ENCODE measurements at places on chromosomes 13 and 19.

DNA sequence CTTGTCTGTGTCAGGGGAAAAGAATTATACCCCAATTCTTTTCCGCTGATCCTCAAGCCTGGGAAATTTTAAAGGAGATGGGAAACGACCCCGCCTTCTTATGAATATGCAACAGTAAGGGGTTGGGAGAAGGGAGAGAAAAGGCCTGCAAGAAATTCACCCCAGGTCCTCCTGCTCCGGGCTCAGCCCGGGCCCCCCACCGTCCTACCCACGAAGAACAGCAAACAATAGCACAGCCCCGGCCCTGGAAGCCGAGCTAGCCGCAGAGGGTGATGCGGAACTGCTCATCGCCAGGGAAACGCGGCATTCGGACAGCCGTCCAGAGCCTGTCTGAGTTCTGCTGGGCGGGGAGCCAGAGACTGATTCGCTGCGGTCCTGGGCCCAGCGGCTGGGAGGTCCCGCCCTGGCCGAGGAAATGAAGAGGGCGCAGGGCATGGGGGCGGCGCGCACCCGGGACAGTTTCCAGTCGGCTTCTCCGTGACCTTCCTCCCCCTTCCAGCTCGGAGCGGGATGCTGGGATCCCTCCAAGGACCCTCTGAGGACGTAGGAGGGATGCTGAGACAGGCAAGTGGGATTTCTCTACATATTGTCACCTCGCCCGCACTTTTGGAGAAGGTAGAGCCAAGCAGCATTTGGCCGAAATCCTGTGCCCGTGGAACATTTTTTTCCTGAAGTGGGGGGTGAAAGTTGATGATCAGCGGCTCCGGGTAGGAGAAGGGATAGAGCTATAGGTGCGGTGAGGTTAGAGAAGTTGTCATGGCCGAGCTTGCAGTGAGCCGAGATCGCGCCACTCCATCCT lies 82.3 kb upstream of the C1QTNF9B start:
- peak; percentile 33 for DNase-seq

- peak; percentile 77 for DNase-seq
Observed at GRCh38 chr19:48330012-48330681, 4.8 kb downstream of the EMP3 start.

- DNase-seq: no peak
Observed at GRCh38 chr13:99412856-99413255, 88.4 kb upstream of the TM9SF2 start.

- no peak for DNase-seq
Observed at GRCh38 chr13:100230769-100231149, 141.9 kb downstream of the PCCA start.

GRCh38 chr13:53151336-53152056 lies 122.9 kb downstream of the OLFM4 start:
- peak; percentile 45 for DNase-seq

DNA sequence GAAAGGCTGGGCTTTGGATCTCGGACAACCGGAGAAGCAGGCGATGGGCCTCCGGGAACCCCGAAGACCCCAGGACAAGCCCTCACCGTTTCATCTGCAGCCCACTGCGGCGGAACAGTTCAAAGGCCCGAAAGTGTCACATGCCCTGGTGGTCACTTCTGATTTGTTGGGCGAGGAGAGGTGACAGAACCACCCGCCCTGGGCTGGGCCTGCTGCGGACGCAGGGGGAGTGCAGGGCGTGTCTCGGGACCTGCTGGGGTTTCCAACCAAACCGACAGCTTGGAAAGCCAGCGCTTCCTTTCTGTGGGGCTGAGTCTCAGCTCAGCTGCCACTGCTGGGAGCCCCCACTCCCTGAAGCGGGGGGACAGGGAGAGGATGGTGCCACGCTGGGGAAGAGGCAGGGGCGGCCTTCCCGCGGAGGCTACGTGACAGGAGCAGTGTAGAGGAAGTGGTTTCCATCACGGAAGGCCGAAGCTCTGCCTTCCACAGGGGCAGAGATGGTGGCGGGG lies 22.8 kb upstream of the ZBTB7A start:
- DNase-seq: peak; percentile 83

- no peak for DNase-seq
Observed at GRCh38 chr13:64723724-64724123, 2506.4 kb downstream of the PCDH9 start.

- no peak for DNase-seq
Observed at GRCh38 chr19:50877338-50877737, 4.1 kb downstream of the KLK2 start.

DNA sequence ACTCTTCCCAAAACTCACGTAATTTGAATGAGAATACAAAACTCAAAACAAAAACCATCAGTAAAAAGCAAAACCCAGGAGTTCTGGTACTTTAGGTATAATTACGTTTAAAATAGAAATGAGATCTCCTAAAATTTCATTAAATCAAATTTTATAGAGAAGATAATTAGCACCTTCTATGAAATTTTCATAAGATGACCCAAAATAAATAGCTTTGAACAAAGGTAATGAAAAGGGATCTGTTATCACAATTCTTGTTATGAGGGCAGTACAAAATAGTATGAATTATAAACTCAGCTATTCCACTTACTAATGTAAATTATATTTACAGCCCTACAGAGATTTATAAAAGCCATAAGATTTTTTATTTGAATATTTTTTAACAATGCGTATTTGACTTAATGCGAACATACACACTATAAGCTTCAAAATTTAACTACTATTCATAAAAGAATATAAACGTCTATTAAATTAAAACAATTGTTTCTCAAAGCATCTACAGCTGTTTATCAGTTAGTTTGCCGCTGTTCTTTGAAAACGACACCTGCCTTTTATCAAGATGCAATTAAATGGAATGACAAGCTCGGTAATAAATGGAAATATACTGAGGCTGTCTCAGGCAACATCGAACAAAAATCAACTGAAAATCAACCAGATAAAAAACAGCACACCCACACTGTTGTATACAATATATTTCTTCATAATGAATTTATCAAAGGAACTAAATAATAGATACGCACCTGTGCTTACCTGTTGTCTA lies 63.8 kb downstream of the KCNRG start:
- DNase-seq: no peak

DNA sequence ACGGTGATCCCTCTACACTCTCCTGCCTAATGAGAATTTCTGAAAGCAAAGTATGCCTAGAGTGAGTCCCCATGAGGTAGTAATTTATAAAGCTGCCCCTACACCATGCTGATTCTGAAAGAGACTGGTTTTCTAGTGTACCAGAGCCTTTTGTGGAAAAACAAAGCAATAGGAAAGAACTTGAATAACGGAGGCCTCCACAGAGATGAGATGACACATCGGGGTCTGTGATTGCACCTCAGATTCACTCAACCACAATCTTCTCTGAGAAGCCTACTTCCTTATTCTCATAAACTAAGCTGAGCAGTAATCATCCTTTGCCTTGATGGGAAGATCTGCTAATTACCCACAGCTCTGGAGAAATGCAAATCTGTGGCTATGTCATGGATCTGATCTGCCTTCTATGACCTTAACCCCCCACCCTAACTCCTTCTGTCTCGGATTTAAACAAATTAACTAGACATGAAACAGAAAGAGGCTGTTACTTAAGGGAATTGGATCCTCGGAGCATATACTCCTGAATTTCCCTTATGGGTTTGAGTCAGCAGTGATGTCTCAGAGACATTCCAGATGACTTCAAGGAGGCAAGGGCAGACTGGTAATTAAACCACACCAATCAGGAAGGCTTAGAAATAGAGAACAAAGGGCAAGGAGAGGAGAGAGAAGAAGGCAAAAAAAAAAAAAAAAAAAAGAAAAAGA lies 128.0 kb downstream of the DCT start:
- DNase-seq: peak; percentile 19

GRCh38 chr13:109989155-109989554 lies 202.8 kb upstream of the IRS2 start:
- no peak for DNase-seq

DNA sequence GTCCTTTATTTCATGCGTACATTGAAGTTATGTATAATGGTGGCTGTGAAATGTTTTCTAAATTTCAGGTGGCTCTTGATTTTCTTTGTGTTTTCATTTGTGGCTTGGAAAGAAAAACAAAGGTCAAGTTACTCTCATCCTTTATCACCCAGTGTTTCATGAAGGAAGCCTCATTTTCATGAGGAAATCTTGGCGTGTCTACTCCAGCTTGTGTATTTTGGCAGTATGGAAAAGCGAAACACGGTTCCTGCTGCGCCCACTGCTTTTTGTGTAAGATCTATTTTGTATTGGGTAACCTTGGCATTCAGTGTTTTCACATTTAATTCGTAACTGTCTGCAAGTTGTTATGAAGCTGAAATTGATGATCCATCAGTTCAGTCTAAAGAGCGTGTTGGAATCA lies 147.0 kb upstream of the RNF113B start:
- DNase-seq: no peak

GRCh38 chr13:30340331-30341250 lies 33.2 kb upstream of the KATNAL1 start:
- DNase-seq: no peak

DNA sequence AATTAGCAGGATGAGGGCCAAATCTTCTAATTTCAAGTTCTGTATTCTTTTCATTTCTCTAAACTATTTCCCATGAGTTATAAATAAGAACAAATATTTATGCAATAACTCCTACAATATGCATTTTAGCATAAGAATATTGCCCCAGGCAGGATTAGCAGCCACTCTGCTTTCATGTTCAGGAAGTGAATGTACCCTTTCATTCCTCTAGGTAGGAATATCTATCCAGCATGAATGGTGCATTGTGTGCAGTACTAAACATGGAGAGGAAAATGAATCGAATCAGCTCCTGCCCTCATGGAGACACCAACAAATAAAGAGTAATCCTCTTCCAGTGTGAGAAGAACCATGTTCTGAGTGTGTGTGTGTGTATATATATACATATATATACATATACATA lies 41.0 kb downstream of the LHFPL6 start:
- DNase-seq: no peak

- no peak for DNase-seq
Observed at GRCh38 chr19:37874784-37875183, 31.6 kb downstream of the WDR87 start.

GRCh38 chr13:71540098-71540497 lies 326.9 kb downstream of the DACH1 start:
- no peak for DNase-seq

GRCh38 chr19:6680141-6680540 lies 10.2 kb upstream of the TNFSF14 start:
- DNase-seq: no peak

DNA sequence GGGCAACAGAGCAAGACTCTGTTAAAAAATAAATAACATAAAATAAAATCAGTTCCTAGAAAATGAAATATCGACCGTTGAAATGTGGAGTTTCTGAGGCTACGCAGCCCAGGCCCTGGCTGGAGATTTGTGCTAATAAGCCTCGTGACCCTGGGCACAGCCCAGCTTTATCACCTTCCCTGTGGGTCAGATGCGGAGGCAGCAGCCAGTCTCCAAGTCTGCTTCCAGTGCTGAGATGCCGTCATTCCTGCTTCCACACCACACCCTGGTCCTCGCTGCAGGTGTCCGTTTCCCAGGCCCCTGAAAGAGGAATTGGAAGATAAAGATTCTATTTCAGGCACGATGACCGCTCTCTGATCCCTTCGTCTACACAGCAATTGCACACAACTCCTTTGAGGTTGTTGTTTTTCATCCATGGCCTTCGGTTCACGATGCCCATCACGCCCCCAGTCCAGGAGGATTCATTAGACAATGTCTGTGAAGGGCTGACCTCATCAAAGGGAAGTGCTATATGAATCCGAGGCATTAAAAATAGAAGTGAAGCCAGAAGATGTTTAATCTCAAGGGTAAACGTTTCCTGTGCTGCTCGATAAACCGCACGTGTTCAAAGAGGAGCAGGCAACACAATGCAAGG lies 48.3 kb upstream of the ATP11A start:
- no peak for DNase-seq

GRCh38 chr13:112905990-112906641 lies 62.9 kb upstream of the MCF2L start:
- no peak for DNase-seq

Measured in CD8-positive, alpha-beta T cell (primary cell).